NK-92 treated with Interleukin-12 subunit alpha and Interleukin-12 subunit beta, amount 100 ng/mL, for 24 hours (cell line): ENCODE measurements at places on chromosomes 2 and 18.

- DNase-seq: peak; percentile 34
Observed at GRCh38 chr2:207046724-207047123, 107.4 kb downstream of the CPO start.

DNA sequence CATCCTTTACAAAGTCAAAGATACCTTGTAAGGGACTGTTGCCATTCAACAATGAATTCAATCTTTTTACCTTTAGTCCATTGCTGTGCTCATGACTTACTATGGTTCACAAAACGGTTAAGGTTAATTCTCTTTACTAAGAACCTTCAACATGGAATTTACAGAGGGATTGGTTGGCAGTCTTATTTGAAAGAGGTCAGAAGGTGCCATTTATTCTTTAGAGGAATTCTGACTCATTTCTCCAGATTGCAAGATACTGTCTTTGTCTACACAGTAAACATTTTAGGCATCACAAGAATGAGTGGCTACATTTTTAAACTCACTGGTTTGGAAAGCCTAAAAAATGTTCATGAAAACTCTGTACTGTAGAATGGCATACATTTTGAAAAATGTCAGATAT, 17.4 kb downstream of the KCNH7 start:
- no peak for DNase-seq

DNA sequence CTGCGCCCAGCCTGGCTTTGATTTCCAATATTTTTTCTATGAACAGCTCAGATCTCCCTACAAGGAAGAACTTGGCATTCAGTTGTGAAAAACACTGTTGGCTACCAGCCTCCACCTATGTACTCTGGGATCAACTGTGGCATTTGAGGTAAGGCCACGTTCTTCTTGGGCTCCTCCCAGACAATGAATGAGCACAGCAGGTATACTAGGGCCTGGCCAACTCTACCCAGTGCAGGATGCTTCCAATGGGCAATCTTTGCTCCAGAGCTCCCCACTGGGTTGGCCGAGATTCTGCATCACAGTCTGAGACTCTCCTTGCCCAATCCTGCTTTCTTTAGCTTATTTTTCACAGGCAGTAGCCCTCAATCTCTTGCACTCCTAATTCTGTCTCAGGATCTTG, 75.9 kb downstream of the TMEM131 start:
- DNase-seq: no peak

DNA sequence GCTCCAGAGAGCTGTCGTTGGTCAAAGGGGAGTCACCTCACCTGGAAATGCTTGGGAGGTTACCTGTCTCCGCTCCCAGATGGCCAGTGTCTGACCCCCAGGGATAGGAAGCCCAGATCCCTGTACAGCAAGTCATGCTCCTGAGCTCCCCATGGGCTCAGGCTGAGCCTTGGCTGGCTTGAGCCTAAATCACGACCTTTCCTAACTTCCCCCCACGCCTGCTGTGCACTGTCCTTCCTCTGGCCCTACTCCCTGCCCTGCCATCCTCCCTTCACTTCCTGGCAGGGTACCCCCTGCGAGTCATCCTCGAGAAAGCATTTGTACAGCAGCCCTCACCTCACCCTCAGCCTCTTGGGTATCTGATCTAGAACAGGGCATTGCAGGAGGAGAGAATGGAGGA, 9.2 kb upstream of the HDAC4 start:
- no peak for DNase-seq

DNA sequence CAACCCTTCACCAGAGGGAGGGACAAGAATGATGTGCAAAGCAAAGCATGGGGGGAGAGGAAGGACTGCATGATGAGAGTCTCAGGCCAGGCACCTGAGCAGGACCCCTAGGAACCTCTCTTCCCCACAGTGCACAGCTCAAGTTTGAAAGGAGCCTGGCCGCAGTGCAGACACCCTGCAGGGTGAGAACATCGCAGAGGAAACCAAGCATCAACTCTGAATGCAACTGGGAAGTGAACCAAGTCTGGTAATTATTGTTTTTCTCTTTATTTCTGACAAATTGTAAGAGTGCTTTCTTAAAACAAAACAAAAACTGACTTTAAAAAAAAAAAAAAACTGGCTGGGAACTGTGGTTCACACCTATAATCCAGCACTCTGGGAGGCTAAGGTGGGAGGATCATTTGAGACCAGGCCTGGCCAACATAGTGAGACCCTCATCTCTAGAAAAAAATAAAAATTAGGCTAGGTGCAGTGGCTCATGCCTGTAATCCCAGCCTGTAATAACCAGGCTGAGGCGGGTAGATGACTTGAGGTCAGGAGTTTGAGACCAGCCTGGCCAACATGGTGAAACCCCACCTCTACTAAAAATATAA, 15.3 kb downstream of the NPC1 start:
- DNase-seq: no peak

DNA sequence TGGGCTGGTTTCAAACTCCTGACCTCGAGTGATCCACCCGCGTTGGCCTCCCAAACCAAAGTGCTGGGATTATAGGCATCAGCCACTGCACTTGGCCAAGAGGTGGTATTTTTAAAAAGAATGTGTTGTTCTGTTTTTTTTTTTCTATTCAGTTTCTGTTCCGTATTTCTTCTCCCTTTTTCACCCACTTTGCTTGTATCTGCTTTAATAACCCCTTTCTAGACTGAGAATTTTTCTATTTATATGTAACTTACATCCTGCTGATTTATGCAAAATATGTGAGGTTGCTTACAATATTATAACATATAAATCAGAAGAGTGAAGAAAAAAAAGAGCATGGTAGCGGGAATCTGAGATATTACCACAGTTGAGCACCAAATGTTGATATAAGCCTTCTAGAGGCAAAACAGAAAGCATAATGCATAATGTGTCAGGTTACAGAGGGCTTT, 17.2 kb upstream of the LYPD6B start:
- no peak for DNase-seq

DNA sequence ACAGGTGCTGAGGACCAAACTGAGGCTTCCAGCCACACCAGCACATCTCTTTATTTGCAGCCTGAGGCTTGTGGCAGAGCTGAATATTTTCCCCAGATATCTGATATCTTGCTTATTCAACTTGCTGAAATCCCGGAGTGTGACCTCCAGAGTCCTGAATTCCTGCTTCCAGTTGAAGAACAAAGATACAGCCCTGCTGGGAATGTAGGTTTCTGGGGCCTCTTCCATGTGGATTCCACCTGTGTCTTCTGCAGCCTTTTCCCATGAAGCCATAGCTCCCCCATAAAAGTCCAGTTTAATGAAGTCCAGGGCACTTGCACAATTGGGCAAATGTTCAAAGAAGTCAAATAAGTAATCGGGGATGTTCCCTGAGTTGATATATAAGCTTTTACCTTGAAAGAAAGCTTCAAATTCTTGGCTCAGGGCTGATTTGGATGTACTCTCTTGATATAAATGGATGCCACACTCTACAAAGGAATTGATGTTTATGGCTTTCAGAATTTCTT, 14.9 kb downstream of the NLRC4 start:
- no peak for DNase-seq

DNA sequence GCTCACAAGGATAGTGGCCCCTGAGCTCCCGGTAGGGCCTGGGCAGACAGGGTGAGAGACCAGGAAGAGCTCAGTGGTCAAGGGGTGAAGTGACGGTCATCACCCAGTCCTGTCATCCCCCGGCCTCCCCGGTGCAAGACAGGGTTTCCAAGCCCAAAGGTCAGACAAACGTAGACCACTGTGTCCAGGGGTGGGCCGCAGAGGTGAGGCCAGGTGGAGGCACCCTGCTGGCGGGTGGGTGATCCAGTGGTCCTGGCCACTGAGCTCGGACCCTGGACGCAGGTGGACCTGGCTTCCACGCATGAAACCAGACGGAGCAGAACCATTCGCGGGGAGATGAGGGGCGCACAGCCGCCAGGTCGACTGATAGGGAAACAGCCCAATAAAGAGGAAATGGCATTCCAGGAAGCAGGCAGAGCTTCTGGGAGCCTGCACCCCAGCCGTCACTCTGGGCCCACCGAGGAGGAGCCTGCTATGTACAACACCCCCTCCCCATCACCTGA, 14.4 kb upstream of the SNED1 start:
- DNase-seq: no peak

DNA sequence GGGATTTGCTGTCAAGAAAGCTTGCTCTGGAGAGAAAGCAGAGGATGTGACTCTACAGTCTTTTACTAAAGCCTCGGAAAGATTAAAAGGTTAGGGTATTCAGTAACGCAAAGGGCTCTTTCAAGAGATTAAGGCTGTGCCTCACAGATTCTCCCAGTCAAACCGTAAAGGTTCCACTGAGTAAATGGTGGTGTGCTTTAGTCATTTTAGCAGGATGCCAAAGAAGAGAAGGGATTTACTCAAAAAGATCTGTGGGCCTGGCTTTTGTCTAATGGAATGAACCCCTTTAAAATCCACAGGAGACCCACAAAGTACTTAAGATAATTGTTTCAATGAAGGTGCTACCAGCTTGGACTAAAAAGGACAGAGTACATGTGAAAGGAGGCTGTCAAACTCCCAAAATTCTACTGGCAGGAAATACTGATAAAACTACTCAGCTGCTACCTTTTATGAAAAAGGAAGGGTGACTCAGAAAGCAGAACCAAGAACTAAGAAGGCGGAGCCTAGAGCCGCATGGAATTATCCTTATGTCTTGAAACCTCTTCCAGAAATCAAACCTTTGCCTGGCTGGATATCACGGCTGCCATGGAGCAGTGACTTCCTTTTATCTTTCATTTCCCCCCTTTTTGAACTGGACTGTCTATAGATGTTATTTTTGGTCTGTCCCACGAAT, 670.2 kb upstream of the ZEB2 start:
- DNase-seq: no peak

GRCh38 chr2:48110492-48110891, 204.2 kb upstream of the FBXO11 start:
- no peak for DNase-seq

- DNase-seq: no peak
Observed at GRCh38 chr18:60377778-60378469, 5.3 kb upstream of the MC4R start.

DNA sequence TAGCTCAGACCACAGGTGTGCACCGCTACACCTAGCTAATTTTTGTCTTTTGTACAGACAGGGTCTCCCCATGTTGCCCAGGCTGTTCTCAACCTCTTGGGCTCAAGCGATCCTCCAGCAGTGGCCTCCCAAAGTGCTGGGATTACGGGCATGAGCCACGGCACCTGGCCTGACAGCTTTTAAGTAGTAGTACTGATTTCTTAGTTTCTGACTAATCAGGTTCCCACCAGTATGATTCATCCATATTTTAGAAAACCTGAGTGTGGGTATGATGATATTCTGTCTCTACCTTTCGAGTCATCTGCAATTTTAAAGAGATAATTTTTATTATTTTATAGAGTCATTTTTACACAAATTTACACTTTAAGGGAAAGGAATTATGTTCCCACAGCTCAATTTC, 46.4 kb upstream of the GULP1 start:
- DNase-seq: no peak

DNA sequence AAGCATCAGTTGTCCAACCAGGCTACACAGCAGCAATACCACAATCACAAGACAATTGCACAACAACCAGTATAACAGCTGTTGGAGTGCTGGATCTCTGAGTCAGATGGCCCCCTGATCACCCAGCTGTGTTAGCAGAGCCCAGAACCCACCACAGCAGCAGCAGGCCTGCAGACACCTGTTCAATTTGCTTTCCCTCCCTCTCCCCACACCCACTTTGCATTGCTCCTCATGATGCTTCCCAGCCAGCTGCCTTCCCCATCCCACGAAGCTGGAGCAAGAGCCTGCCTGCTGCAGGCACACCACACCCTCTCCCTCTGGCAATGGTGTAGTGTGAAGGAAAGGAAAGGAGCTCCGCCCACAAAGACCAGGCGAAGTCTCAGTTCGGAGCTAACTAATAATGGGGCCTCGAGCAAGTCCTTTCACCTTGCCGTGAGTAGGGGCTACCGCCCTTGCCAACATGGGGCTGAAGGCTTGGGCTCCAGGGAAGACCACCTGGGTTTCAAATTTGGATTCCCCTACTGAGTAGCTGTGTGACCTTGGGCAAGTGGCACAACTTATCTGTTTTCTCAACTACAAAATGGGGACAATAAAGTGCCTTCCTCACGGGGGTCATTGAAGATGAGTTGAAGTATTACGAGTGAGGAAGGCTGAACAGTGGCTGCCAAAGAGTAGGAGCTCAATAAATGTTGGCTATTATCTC, 19.4 kb upstream of the ZBTB7C start:
- DNase-seq: no peak

DNA sequence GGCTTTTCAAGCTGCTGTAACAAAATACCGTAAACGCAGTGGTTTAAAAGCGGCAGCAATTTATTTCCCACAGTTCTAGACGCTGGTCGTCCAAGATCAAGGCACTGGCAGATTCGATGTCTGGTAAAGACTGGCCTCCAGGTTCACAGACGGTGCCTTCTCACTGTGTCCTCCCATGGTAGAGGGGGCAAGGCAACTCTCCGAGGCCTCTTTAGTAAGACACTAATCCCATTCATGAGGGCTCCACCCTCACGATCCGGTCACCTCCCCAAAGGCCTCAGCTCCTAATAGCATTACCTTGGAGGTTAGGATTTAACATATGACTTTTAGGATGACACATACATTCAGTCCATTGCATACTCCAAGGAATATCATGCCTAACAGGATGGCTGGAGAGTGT, 117.2 kb downstream of the SH3RF3 start:
- DNase-seq: no peak

DNA sequence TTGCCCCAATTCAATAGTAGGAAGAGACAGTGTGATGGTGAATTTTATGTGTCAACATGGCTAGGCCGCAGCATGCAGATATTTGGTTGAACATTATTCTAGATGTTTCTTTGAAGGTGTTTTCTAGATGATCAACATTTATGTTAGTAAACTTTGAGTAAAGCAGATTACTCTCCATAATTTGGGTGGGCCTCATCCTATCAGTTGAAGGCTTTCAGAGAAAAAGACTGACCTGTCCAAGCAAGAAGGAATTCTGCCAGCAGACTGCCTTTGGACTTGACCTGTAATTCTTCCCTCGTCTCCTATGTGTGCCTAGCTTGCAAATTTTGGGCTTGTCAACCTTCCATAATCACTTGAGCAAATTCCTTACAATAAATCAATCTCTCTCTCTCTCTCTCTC, 8.3 kb upstream of the GRP start:
- DNase-seq: no peak

DNA sequence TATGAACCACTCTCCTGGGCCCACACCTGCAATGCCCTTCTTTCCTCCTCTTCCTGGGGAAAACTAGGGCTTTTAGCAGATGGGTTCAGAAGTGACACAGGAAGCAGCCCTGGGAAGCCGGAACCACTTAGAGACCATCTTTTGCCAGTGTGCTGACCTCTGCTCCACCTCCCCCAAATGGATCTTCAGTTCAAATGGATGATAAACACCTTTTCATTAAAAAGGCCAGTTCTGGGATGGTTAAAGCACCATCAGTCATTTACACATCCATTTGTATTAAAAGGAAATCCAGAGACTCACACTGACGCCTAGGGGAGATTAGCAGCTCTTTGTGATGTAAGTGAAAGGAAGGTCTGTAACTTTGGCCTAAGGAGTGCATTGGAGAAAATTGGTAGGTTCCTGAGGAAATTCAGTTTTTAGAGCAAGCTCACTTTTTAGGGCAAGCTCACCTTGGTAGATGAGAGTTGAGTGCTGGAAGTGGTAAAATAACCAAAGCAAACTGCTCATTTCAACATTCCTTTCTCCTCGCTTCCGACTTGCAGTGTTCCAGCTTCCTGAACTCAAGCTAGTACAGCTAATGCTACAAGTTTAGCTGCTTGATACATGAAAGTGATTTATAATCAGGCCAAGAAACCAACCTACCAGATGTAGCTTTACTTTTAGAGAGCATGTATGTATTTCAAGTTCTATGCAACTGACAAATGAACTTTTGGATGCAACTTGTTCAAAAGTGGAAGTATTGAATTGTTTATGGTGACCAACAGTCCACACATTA, 47.7 kb downstream of the ACTR2 start:
- no peak for DNase-seq

- no peak for DNase-seq
Observed at GRCh38 chr2:217283460-217283859, 423.6 kb upstream of the TNP1 start.
